ENCODE measurements at places on chromosomes 7 and 10. TPM values are rescaled to one million over a fixed set of nuclear protein-coding genes. Genes with fewer than 3 reads are reported as not detected.

C10orf67 gene
- total RNA-seq = 0.11 TPM

KNDC1 gene
- total RNA-seq = 8.6 TPM

PCGF5 gene
- total RNA-seq = 47.3 TPM

BUD31 gene
- total RNA-seq = 43.3 TPM

ARID5B gene
- total RNA-seq = 42.7 TPM

LIPK gene
- total RNA-seq = not detected

OR13A1 gene
- not detected for total RNA-seq

SLC13A1 gene
- total RNA-seq = not detected

PCGF6 gene
- 13.7 TPM for total RNA-seq

SPDYE5 gene
- 0.22 TPM for total RNA-seq

CNNM1 gene
- total RNA-seq = 2.4 TPM

GPR146 gene
- total RNA-seq = 9.5 TPM

ADRA2A gene
- total RNA-seq = 4.9 TPM

UPK3B gene
- 0.99 TPM for total RNA-seq

EVX1 gene
- not detected for total RNA-seq

FXYD4 gene
- total RNA-seq = not detected

SPOCK2 gene
- total RNA-seq = 28.6 TPM

ATOH7 gene
- 11.4 TPM for total RNA-seq

ABCB8 gene
- total RNA-seq = 23.3 TPM

POU6F2 gene
- 3.7 TPM for total RNA-seq

NRG3 gene
- 7.9 TPM for total RNA-seq

NXPH1 gene
- total RNA-seq = 1.6 TPM

SLC29A4 gene
- 24.8 TPM for total RNA-seq

MACROH2A2 gene
- 49.1 TPM for total RNA-seq

HYCC1 gene
- 95.6 TPM for total RNA-seq

All from camera-type eye (tissue), 1 donor.